Ascending aorta (tissue), 2 donors: ENCODE measurements at places on chromosomes 13 and 19.

GRCh38 chr13:37601648-37602440 lies 3.3 kb upstream of the POSTN start:
- H3K27ac ChIP-seq = no peak overlapping the region
- H3K4me1 ChIP-seq = peaks cover 3% of the 10 kb centered on the region
- no peaks in the 10 kb centered on the region for H3K36me3 ChIP-seq
- no peak for DNase-seq

DNA sequence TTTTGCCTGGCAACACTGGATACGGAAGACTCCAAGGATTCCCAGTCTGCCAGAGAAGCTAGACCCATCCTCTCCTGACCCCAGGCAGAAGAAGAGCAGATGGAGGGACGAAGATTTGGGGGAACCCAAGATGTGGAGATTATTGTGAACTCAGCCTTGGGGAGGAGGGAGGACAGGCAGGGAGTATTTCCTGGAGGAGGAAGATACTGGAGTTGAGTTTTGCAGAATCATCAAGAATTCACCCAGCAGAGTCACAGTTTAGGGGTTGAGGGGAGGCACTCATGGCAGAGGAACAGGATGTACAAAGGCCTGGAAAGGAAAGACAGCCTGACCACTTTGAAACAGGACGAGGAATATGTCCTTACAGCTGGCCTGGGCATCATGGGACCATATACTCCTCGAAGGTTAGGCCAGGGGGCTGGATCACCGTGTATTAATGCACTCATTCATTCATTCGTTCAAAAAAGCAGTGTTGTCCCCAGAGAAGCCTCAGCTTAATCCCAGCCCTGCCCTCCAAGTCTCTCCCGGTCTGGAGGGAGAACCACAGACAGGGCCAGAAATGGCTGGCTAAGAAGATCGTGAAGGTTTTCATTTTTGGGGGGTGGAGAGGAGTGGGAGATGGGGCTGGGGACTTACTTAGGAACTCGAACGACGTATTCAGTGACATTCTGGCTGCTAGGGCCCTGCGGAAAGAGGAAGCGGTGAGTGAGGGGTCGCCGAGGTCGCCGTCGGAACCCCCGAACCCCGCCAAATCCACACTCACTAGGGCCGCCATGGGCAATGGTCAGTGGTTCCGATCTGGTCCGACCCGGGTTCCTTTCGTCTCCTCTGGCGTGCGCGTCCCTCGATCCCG lies 517 bp downstream of the GTF2F1 start:
- H3K27me3 ChIP-seq = no peaks in the 10 kb centered on the region
- no peak for DNase-seq
- peak overlapping the region; percentile 94 for H3K27ac ChIP-seq

DNA sequence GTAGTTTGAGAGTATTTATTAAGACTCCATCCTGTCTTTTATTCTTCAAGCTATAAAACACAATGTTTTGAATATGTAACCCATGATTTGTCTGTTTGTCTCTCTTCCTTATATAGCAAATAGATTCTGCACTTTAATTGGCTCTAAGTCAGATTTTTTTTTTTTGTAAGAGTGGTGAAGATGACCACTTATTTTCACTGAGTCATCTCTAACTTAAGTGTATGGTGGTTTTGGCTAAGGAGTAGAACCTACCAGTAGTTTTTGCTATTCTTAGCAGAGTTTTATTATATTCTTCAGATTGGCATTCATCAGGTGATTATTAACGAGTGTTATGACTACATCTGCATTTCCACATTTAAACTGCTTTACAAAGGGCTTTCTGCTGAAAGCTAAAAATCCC lies 194.7 kb downstream of the LMO7 start:
- H3K27me3 ChIP-seq = no peaks in the 10 kb centered on the region
- no peak for DNase-seq
- H3K27ac ChIP-seq = no peak overlapping the region
- no peaks in the 10 kb centered on the region for H3K36me3 ChIP-seq

GRCh38 chr13:27362064-27362751 lies 62.2 kb upstream of the GTF3A start:
- no peaks in the 10 kb centered on the region for H3K36me3 ChIP-seq
- peak overlapping the region; percentile 60 for H3K4me3 ChIP-seq
- H3K4me1 ChIP-seq = peaks cover 6% of the 10 kb centered on the region
- H3K27ac ChIP-seq = no peak overlapping the region

DNA sequence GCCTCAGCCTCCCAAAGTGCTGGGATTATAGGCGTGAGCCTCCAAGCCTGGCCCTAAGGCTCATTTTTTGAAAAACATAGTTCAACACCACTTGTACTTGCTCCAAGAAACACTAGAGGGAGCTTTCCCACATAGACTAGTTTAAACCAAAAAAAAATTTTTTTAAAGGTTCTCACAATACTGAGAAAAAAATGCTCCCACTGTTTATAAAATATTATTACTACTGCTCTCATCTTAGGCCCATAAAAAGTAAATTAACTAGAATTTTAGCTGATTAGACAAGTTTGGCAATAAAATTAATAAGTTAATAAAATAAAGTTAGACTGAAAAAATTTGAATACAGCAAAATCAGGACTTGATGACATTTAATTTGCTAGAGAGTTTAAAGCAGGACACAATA lies 109.5 kb downstream of the TBC1D4 start:
- H3K27me3 ChIP-seq = no peaks in the 10 kb centered on the region
- no peaks in the 10 kb centered on the region for H3K36me3 ChIP-seq
- no peaks in the 10 kb centered on the region for H3K4me1 ChIP-seq
- H3K4me3 ChIP-seq = no peak overlapping the region
- no peak overlapping the region for H3K27ac ChIP-seq

GRCh38 chr19:23286477-23286876 lies 36.3 kb upstream of the ZNF724 start:
- H3K27ac ChIP-seq = no peak overlapping the region
- no peak for DNase-seq
- no peaks in the 10 kb centered on the region for H3K4me1 ChIP-seq
- H3K36me3 ChIP-seq = no peaks in the 10 kb centered on the region
